ENCODE measurements at places on chromosomes 1 and 21.

DNA sequence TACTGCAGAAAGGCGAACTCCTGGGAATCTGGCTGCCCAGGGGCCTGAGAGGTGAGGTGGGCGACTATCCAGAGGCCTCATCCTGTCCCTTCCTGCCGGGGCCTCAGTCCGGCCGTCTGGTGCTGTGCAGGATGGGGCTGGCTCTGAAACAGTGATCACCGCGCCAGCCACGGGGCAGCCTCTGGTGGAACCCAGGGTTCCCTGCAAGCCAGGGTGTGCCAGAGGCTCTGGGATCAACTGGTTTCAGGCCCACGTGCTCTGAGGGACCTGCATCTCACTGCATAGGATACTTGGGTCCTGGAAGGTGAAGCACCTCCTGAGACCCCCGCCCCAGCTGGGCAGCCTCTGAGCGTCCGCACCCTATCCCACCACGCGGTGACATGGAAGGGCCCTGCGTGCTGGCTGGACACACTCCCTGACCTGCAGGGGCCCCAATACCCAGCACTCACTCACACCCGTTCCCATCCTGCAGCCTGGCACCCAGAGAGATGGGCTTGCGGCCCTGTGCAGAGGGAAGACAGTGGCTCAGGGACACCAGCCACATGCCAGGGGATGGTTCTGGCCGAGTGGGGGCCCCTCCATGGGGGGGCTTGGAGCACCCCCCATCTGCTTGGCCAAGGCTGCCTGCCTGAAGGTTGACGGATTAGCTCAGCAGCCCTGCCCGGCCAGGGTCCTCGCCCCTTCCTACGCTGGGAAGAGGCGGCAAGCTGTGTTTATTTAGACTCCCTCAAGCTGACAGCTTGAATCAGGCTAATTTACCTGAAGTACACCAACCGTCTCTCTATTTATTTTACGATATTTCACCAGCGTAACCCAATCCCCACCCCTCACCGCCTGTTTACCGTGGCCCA is 64.3 kb upstream of the TTC34 start:
- no peaks in the 10 kb centered on the region for H3K36me3 ChIP-seq
- no peak overlapping the region for H3K27ac ChIP-seq
- H3K4me1 ChIP-seq, result no peaks in the 10 kb centered on the region
- DNase-seq, result no peak
- H3K4me3 ChIP-seq, result no peak overlapping the region

DNA sequence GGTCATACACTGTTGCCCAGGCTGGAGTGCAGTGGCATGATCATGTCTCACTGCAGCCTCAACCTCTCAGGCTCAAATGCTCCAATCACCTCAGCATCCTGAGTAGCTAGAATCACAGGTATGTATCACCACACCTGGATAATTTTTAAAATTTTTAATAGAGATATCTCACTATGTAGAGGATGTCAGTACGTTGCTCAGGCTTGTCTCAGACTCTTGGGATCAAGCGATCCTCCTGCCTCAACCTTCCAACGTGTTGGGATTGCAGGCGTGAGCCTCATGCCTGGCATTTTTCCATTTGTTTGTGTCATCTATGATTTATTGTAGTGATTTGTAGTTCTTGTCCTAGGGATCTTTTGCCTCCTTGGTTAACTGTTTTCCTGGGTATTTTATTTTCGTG is 985.2 kb upstream of the B3GALT2 start:
- no peak overlapping the region for H3K4me3 ChIP-seq
- no peak overlapping the region for H3K27ac ChIP-seq
- DNase-seq, result no peak

DNA sequence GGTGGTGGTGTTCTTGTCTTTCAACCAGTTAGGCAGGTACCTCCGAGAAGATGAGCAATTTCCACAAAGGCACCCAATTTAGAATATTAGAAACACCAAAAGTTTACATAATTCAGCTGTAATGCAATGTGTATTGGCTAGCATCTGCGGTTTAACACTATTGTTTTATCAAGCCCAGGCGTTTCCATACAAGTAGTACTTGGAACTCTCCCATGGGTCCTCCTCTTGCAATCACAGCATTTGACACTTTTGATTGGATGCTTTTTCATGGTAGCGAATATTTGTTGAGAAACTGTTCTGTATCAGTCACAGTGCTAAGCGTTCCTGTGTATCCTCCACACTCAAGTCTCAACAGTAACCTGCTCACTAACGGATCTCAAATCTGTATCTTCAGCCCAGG is 20.1 kb upstream of the MAP1LC3C start:
- no peaks in the 10 kb centered on the region for H3K27me3 ChIP-seq
- H3K4me1 ChIP-seq, result no peaks in the 10 kb centered on the region
- H3K36me3 ChIP-seq, result no peaks in the 10 kb centered on the region
- no peak for DNase-seq
- H3K27ac ChIP-seq, result no peak overlapping the region
- H3K4me3 ChIP-seq, result no peak overlapping the region

DNA sequence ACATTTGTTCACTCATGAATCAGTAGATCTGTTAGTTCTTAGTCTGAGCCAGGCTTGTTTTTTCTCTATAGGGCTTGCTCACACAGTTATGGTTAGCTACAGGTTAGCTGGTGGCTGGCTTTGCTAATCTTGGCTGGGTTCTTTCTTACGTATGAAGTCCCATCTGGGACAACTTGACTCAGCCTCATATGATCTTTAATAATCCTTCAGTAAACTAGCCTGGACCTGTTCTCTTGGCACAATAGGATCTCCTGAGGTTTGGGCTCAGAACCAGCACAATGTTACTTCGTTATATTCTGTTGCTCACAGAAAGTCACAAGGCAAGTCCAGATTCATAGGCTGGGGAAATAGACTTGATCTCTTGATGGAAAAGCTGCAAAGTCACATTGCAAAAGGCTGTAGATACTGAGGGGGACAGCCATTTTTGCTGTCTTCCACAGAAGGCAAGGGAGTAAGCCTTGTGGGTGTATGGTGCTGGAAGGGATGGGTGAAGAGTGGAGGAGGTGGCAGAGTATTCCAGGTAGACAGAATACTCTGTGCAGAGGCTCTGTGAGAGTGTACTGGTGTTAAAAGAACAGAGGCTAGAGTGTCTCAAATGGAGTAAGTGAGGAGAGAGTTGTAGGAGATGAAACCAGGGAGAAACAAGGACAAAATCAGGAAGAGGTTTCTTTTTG is 24.4 kb downstream of the EFCAB7 start:
- no peaks in the 10 kb centered on the region for H3K4me1 ChIP-seq
- peak; percentile 44 for DNase-seq
- H3K36me3 ChIP-seq, result no peaks in the 10 kb centered on the region

- H3K27ac ChIP-seq, result no peak overlapping the region
- DNase-seq, result no peak
- H3K4me1 ChIP-seq, result peaks cover 16% of the 10 kb centered on the region
- H3K36me3 ChIP-seq, result no peaks in the 10 kb centered on the region
- H3K4me3 ChIP-seq, result no peak overlapping the region
Measured at GRCh38 chr1:162849711-162850110, 11.3 kb downstream of the CCDC190 start.

GRCh38 chr1:37513795-37514349 is 694 bp downstream of the MEAF6 start:
- peak overlapping the region; percentile 92 for H3K27ac ChIP-seq
- peaks cover 20% of the 10 kb centered on the region for H3K36me3 ChIP-seq
- no peaks in the 10 kb centered on the region for H3K27me3 ChIP-seq
- H3K4me3 ChIP-seq, result peak overlapping the region; percentile 85
- DNase-seq, result no peak
- peaks cover 13% of the 10 kb centered on the region for H3K4me1 ChIP-seq

DNA sequence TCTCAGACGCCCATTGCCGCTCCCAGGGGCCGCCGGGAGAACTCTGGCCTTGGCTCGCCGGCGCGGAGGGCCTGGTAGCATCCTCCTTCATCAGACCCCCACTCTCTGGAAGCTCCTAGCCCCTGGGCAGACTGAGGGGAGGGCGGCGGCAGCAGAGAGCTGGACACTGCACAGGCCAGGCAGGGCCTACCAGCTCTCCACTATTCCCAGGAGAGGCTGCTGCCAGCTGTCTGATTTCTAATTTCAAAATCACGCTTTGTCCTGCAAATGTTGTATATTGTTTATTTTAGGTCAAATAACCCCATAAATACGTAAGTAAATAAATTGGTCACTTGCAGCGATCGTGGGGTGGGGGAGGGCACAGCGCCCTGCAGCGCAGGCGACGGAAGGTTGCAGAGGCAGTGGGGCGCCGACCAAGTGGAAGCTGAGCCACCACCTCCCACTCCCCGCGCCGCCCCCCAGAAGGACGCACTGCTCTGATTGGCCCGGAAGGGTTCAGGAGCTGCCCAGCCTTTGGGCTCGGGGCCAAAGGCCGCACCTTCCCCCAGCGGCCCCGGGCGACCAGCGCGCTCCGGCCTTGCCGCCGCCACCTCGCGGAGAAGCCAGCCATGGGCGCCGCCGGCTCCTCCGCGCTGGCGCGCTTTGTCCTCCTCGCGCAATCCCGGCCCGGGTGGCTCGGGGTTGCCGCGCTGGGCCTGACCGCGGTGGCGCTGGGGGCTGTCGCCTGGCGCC is at the start of gene MTARC1:
Gene MTARC1, plus strand, starts transcription at position 577 of the 732 bp plus-strand sequence. Its CDS starts 32 bp downstream, at position 609.
- no peak within 1 kb of the TSS for H3K27ac ChIP-seq
- H3K4me3 ChIP-seq, result peak within 1 kb of the TSS; percentile 56
- no peaks in the 10 kb centered on the region for H3K27me3 ChIP-seq
- peak; percentile 35 for DNase-seq
- no peaks in the 10 kb centered on the region for H3K36me3 ChIP-seq

DNA sequence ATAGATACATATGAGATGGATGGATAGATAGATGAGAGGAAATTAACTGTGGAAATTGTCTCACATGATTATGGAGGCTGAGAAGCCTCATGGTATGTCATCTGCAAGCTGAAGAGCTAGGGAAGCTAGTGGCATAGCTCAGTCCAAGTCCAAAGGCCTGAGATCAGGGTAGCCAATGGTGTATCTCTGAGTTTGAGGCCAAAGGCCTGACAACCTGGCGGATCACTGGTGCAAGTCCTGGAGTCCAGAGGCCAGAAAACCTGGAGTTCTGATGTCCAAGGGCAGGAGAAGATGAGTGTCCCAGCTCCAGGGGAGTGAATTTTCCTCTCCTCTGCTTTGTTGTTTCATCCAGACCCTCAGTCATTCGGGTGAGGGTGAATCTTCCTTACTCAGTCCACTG is 43.9 kb upstream of the SPOCD1 start:
- no peak for DNase-seq
- H3K4me3 ChIP-seq, result no peak overlapping the region
- no peaks in the 10 kb centered on the region for H3K4me1 ChIP-seq

- peaks cover 13% of the 10 kb centered on the region for H3K4me1 ChIP-seq
- no peak overlapping the region for H3K4me3 ChIP-seq
Measured at GRCh38 chr1:21874328-21874727, 62.3 kb downstream of the LDLRAD2 start.

- no peak for DNase-seq
- H3K27ac ChIP-seq, result no peak overlapping the region
- no peaks in the 10 kb centered on the region for H3K4me1 ChIP-seq
- H3K27me3 ChIP-seq, result no peaks in the 10 kb centered on the region
Measured at GRCh38 chr1:113734357-113735055, 24.8 kb downstream of the PHTF1 start.

DNA sequence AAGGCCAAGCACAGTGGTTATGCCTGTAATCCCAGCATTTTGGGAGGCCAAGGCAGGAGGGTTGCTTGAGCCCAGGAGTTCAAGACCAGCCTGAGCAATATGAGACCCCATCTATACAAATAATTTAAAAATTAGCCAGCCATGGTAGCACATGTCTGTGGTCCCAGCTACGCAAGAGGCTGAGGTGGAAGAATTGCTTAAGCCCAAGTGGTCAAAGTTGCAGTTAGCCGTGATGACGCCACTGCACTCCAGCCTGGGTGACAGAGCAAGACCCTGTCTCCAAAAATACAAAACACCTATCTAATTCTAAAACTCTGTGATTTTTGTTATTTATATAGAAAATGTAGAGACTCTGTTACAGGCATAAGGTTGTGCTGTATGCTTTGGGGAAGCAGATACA is 44.2 kb upstream of the ZYG11A start:
- no peak overlapping the region for H3K4me3 ChIP-seq
- peaks cover 13% of the 10 kb centered on the region for H3K36me3 ChIP-seq
- DNase-seq, result no peak
- H3K4me1 ChIP-seq, result no peaks in the 10 kb centered on the region

DNA sequence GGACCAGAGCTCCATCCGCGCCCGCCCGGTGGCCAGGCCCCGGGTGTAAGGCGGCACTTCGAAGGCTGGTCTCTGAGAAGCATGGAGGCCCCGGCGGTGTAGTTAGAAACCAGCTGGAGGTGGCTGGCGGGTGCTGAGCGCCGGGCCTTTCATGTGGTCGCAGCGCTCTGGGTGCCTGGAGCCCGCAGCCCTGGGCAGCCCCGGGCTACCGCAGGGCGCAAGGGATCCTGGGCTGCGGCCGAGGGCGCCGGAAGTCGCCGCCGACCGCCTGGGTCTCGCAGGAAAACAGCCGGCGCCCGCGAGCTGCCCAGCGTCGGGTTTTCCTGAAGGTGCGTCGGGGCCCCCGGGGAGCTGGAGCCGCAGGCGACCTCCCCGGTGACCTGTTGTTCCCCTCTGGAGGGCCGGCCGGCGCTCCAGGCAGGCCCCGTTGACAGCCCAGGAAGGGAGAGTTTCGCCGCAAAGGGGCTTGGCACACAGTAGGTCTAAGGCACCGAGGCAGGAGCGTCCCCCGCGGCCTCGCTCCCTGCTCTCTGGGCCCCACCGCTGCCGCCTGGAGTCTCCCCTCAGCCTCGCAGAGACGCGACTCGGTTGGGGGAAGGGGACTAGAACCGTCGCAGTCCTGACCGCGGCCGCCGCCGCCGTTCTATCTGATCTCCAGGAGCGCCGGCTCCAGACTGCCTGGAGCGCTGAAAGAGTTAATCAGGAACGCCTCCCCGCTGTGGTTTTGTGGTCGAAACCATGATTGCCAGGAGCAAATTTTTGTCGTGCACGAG is 2.7 kb downstream of the GRHL3 start:
- H3K4me1 ChIP-seq, result peaks cover 23% of the 10 kb centered on the region
- no peaks in the 10 kb centered on the region for H3K36me3 ChIP-seq
- H3K27me3 ChIP-seq, result peaks cover 51% of the 10 kb centered on the region
- H3K27ac ChIP-seq, result no peak overlapping the region
